ENCODE measurements at places on chromosomes 2 and 18.

DNA sequence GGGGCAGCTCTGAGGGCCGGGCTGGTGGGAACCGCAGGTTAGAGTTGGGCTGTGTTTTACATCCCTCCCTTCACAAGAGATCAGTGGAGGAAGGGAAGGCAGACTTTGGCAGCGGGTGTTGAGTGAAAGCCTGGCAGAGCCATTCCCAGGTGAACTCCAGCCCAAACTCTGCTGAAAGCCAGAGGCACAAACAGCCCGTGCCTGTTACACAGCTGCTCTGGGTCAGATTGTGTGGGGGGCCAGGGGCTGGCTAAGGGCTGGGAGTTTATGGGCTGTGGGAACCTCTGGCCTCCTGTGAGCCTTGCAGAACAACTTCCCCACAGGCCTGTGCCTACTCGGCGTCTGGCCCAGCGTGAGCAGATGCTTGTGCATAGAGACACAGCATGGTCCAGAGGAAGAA lies 286.8 kb downstream of the CLIP4 start:
- no peak for DNase-seq

GRCh38 chr2:106546391-106546990 lies 59.3 kb downstream of the CD8B2 start:
- DNase-seq = no peak

DNA sequence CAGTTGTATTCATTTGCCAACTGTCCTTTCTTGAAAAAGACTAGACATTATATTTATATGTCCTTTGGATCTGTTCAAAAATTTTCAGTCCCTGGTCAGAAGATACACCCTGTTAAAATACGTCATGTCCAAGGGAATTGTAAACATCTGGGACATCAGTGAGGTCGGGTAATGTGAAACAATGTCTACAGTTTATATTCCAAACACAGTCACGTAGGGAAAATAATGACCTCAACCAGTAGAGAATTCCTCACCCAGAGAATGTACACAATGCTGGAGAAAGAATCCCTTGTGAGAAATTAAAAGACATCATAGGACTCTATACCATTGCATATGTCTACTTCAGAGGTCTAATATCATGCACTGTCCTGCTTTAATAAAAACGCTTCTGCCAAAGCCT lies 888.0 kb upstream of the CHAC2 start:
- no peak for DNase-seq

DNA sequence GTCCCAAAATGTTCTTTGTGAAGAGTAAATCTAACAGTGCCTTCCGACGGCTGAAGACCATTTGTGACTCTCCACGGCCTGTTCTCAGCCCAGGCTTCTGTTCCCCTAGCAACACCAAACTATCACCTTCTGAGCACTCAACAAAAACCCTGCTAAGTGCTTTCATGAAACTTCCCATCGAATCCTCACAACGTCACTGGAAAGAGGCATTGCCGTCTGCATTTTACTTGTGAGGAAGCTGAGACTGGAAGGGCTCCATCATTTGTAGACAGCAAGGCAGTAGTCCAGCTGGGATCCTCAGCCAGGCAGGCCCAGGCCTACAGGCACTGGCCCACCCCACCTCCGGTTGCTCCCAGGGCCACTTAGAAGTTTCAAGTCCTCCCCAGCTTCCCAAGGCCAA lies 97.8 kb upstream of the POU3F3 start:
- DNase-seq = no peak

DNA sequence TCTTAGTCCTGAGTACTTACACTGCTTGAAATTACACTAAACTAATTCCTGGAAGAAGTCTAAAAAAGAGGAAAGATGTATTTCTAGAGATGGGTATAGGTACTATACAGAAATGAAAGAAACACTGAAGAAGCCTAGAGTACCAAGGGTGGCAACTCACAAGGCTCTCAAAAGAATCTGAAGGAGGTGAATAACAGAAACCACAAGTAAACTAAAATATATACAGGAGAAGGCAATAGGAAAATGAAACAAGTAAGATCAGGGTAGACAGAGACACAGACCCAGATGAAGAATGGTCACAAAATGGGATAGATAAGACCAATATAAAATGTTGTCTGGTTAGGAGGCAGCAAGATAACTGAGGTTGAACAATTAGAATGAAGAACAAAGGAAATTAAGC lies 59.9 kb downstream of the USP37 start:
- no peak for DNase-seq

- peak; percentile 45 for DNase-seq
Observed at GRCh38 chr18:22346401-22346952, 71.2 kb downstream of the CTAGE1 start.

GRCh38 chr2:217742841-217743240 lies 260.0 kb downstream of the TNS1 start:
- DNase-seq = no peak

DNA sequence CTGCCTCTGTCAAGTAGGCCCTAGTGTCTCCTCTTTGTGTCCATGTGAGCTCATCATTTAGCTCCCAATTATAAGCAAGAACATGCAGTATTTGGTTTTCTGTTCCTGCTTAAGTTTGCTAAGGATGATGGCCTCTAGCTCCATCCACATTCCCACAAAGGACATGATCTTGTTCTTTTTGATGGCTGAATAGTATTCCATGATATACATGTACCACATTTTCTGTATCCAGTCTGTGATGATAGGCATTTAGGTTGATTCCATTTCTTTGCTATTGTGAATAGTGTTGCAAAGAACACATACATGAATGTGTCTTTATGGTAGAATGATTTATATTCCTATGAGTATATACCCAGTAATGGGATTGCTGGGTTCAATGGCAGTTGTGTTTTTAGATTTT lies 263.2 kb downstream of the PARD3B start:
- no peak for DNase-seq

DNA sequence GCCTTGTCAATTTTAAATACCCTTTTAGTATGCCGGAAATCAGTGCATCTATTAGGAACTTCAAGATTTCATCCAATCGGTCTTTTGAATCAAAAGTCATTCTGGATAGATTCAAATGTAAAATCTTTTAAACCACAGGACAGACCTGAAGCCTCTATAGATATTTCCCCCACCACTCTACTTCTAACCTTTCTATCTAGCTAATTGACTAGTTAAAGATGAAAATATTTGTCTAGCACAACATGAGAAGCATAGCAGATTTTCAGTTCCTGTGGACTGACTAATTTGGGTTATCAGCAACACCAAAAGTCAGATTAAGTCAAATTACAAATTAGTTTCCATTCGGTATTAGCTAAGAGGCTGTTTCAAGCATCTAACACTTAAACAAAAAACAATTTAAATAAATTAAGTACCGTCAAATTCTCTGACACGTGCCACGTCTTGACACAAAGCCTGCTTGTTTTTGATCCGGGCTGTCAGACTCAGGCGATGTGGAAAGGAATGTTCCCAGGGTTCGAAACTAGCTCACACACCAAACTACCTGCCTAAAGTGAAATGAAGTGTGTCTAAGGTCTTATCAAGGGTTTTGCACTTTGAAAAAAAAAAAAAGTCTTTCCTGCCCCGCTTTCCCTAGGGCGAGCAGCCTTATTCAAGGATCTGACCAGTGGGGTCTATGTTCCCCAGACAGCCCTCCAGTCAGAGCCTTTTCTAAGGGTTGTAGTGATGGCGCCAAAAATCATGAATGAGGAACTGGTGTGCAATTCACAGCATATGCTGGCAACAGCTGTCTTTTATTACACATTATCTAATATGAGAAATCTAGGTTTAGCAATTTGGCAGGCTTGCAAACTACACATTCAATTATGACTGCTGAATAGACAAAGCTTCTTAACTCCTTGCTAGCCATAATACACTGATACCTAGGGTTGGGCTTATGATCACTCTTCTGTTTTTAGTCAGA lies 4.7 kb downstream of the CYTIP start:
- DNase-seq = peak; percentile 62

- no peak for DNase-seq
Observed at GRCh38 chr2:203971251-203971650, 34.7 kb downstream of the ICOS start.

- no peak for DNase-seq
Observed at GRCh38 chr2:202006301-202006700, 27.4 kb upstream of the FZD7 start.

DNA sequence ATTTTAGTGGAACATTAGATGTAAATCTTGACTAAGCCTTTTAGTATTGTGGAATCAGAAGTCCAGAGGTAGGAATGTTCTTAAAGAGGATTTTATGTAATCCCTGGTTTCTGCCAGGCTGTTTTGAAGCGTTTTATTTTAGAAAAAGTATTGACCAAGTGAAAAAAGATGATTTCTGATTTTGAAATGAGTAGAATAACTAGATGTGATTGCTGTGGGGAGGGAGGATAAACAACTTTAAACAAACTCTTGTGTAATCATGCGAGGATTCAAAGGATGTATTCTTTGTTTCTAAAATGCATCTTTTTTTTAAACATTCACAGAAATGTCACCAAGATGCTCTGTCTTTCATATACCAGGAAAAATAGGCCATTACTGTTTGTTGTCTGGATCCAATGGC lies 53.9 kb downstream of the PHLPP1 start:
- no peak for DNase-seq

GRCh38 chr2:161418715-161419637 lies 2.9 kb downstream of the TBR1 start:
- DNase-seq = no peak

DNA sequence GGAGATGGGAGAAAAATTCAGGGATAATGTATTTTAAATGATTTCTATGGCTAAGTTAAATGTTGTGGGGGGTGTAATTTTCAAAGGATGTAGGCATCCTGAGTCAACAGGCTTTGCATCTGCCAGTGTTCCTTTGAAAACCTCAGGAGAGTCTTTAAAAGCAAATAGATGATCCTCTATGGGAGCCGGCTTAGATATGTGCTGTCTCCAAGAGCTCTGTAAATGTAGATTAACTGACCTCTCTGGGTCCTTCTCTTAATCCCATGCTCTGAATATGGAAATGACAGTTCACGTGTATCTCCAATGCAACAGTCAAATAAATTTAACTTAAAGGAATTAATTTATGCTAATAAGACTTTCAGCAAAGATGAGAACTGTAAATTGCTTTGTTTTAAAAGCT lies 292.7 kb downstream of the ERBB4 start:
- DNase-seq = no peak

- no peak for DNase-seq
Observed at GRCh38 chr2:178057179-178057680, 15.3 kb downstream of the PDE11A start.

DNA sequence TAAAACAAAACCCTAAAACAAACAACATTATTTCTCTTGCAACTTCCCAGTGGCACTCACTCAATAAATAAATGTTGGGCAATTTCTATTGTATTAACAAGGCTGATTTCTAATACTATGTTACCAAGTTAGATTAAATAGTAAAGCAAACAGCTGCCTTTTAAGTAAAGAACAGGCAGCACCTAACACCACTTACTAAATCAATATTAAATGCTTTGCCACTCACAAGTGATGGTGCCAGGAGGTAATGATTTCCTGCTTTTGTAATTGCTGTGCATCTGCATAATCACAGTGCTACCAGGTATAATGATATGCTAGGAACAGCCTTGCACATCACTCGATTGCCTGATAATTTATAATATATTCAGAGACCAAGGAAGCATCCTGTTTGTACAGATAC lies 276.5 kb downstream of the NBAS start:
- DNase-seq = no peak

- no peak for DNase-seq
Observed at GRCh38 chr2:144469798-144470197, 50.1 kb downstream of the ZEB2 start.

GRCh38 chr2:65598996-65599395 lies 166.6 kb upstream of the SPRED2 start:
- no peak for DNase-seq

DNA sequence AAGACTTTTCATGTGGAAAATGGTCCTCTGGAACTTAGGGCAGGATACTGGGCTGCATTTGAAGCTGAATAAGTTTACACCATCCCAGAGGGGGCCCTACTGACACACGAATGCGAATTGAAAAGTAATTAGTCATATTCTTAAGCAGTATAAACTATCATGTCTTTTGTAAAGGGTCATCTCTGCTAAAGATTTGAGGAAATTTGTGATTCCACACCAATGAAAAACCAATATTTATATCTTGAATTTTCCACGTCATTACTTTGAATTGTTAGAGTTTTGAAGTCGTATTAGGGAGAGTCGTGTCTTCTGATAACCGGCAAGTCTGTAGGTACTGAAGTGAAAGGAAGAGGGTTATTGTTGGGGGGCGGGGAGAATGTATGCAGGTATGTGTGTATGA lies 4.1 kb upstream of the OTX1 start:
- no peak for DNase-seq

GRCh38 chr2:170680172-170680941 lies 34.8 kb upstream of the SP5 start:
- DNase-seq = no peak

GRCh38 chr2:44166096-44166495 lies 2.6 kb upstream of the PPM1B start:
- DNase-seq = no peak

DNA sequence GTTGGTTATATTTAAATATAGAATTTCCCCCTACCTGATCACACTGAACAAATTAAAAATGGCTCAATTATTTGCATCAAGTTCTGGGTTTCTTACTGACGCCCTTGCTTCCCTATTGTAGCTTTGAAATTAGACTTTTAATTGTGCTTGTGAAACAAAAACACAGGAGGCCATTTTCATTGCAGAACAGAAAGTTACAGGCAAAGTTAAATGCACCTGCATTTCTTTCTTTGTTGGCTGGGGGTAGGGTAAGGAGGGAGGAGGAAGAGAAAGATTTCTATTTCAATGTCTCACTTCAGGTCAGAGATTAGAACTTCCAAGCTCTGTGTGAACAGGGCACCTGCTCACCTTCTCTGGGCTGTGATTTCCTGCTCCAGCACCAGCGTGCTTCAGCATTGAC lies 199.6 kb downstream of the BCL11A start:
- DNase-seq = no peak

DNA sequence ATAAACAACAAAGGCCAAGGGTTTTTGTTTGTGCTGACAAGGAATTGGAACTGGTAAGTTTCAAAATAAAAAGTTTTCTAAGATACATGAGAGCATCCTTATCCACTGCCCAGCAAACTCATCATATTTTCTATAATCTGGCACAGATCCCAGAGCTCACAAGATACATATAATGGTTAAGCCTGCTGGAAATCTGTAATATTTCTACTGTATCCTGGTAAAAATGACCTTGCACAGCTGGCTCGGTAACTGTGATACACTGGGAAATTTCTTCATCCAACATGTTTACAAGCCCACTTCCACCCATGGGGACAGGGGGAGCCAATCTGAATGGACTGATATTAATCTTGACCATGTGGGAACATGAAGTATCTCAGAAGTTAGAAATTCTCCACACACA lies 425.4 kb upstream of the MMADHC start:
- no peak for DNase-seq

- no peak for DNase-seq
Observed at GRCh38 chr18:63181706-63182309, 137.8 kb downstream of the BCL2 start.

DNA sequence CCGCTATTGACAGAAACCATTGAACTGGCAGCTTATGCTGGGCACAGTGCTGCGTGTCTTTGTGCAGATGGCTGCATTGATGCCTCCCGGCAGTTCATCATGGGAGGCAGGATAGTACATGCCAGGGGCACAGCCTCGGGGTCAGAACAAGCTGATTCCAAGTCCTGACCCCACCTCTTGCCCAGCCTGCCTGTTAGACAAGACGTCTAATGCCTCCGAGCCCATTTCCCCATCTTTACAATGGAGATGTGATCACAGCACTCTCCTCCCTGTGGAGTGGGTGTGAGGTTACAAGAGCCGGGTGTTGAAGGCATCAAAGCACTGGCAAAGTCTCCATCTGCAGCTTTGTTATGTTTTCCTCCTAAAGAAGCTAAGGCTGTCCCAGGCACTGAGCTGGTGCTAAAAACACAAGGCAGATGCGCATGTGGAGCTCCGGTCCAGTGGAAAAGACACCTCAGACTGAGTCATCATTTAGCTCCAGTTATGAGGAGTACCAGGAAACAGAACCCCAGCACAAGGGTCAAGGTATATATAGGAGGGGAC lies 125.7 kb upstream of the EPAS1 start:
- no peak for DNase-seq
